Natural killer cell treated with Interleukin-12 subunit alpha and Interleukin-12 subunit beta and Interleukin-15 and Interleukin-18, amount 100 ng/mL, for 72 hours (primary cell): ENCODE measurements at places on chromosomes 2 and 18. TPM values are rescaled to one million over a fixed set of nuclear protein-coding genes. Genes with fewer than 3 reads are reported as not detected.

The APCDD1 gene
- total RNA-seq, result not detected

DNA sequence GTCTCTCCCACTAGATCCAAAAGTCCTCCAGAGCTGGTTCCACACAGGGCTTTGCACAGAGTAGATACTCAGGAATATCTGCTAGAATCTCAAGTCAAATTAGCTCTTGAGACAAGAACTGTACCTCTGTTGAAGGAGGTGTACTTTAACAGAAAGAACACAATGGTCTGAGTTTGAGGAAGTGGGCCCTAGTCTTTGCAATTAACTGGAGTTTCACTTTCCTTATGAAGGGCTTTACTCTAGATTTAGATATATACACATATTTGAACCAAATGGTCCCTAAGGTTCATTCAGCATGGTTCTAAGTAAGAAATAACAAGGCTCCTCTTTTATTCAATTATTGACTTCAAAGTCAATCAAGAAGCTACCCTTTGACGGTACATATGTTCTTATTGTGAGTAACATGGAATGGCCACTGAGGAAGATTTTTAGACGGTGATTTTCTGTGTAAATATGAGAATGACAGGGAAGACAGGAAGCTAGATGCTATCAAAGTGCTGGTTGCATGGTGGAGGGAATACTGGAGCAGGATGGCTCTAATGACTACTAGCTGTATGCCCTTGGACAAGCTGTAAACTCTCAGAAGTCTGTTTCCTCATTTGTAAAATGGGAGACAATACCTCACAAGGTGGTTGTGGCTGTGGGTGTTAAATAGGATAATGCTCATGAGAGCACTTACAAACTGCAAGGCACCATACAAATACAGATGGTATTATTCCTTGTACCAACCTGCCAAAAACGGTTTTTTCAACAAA, 73.5 kb upstream of the SERTAD2 start:
- no peaks in the 10 kb centered on the region for H3K36me3 ChIP-seq
- peak overlapping the region; percentile 88 for H3K27ac ChIP-seq
- no peaks in the 10 kb centered on the region for H3K27me3 ChIP-seq
- peak overlapping the region; percentile 85 for H3K4me3 ChIP-seq
- H3K4me1 ChIP-seq, result peaks cover 30% of the 10 kb centered on the region
- DNase-seq, result no peak

GRCh38 chr2:208552943-208553342, 146.4 kb downstream of the PTH2R start:
- no peak overlapping the region for H3K27ac ChIP-seq
- no peaks in the 10 kb centered on the region for H3K27me3 ChIP-seq
- H3K4me3 ChIP-seq, result no peak overlapping the region
- H3K36me3 ChIP-seq, result no peaks in the 10 kb centered on the region
- DNase-seq, result no peak

DNA sequence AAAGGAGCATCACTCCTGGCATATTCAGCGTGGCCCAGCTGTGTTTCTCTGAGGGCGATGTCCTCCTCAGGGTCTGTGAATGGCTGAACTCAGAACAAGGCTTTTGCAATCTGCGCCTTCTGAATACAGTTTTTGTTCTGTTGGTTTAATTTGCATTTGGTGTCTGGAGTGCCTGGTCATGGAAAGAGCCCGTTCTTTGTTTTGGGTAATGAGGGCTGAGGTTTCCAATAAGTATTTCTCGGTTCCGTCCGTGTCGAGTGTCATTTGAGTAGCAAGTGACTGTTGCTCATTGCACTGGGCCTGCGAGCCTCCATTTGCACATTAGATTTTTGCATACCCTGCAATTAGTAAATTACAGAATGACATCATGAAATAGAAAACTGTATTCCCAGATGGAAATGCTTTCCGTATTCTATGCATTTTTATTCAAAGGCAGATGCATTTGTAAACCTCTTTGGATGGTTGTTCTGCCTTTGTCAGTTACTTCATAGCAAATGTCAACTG, 57.3 kb downstream of the NEDD4L start:
- no peak overlapping the region for H3K4me3 ChIP-seq
- H3K27ac ChIP-seq, result no peak overlapping the region
- no peaks in the 10 kb centered on the region for H3K36me3 ChIP-seq
- H3K27me3 ChIP-seq, result peaks cover 20% of the 10 kb centered on the region

DNA sequence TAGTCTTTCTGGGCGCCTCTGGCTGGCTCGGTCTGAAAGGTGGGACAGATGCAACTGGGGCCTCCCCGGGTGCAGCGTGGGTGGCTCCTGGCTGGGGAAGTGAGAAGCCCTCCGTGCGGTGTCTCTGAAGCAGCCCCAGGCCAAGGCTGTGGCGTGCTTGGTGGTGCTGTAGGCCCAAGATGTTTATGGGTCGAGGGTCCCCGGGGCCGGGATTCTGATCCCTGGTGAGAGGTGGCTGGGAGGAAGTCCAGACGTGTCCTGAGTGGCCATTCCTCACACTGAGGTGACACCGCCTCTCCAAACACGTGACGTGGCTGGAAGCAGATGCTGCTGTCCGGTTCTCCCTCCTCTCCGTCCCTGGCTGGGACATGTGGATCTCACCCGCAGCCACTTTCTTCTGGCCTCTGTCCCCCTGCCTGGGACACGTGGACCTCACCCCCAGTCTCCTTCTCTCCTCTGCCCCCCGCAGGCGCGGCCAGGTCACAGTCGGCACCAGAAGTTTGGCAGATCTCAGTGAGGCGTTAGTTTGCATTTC, 12.6 kb downstream of the RTP5 start:
- DNase-seq, result no peak
- H3K4me3 ChIP-seq, result peak overlapping the region; percentile 88
- H3K27ac ChIP-seq, result peak overlapping the region; percentile 79
- peaks cover 19% of the 10 kb centered on the region for H3K4me1 ChIP-seq
- no peaks in the 10 kb centered on the region for H3K36me3 ChIP-seq

- peaks cover 3% of the 10 kb centered on the region for H3K4me1 ChIP-seq
- H3K36me3 ChIP-seq, result no peaks in the 10 kb centered on the region
- peaks cover 18% of the 10 kb centered on the region for H3K27me3 ChIP-seq
- no peak overlapping the region for H3K27ac ChIP-seq
Observed at GRCh38 chr18:58493516-58494253, 135.2 kb downstream of the ALPK2 start.

DNA sequence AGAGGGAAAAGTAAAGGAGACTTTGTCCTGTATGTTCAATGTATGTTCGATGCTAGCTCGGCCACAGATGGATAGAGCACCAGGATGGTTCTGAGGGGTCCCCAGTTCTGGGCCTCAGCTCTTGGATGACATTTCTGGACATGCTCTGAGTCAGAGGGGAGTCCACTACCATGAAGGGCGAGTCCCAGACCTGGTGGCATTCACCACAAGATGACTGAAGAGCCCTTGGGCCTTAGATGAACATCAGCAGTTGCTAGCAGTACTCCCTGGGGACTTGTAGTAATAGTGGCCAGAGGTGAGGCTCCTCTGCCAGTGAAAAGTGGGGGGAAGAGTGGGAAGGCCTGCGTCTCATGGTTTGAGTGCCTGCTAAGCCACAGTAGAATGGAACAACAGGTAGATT, 109.5 kb downstream of the GRB14 start:
- DNase-seq, result no peak
- no peak overlapping the region for H3K27ac ChIP-seq
- no peaks in the 10 kb centered on the region for H3K4me1 ChIP-seq
- H3K4me3 ChIP-seq, result no peak overlapping the region
- peaks cover 8% of the 10 kb centered on the region for H3K36me3 ChIP-seq
- no peaks in the 10 kb centered on the region for H3K27me3 ChIP-seq

The KHK gene
- 2.5 TPM for total RNA-seq

DNA sequence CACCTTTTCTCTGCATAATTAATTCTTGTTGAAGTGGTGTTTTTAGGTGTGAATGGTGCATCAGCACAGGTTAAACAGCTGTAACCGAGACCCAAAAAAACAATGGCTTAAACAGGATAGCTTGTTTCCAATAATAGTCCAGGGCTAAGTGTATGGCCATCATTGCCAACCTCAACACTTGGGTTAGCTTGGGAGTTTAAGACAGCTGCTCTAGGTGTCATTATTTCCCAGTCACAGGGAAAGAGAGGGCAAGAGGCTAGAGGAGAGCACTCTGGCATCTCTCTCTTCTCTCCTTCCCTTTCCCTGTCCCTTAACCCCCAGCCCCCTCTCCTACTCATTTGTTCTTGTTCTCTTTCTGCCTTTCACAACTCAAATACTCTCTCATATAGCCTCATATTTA, 21.1 kb downstream of the BIRC6 start:
- H3K27ac ChIP-seq, result no peak overlapping the region
- DNase-seq, result no peak
- H3K36me3 ChIP-seq, result peaks cover 7% of the 10 kb centered on the region
- H3K4me3 ChIP-seq, result no peak overlapping the region
- no peaks in the 10 kb centered on the region for H3K27me3 ChIP-seq

DNA sequence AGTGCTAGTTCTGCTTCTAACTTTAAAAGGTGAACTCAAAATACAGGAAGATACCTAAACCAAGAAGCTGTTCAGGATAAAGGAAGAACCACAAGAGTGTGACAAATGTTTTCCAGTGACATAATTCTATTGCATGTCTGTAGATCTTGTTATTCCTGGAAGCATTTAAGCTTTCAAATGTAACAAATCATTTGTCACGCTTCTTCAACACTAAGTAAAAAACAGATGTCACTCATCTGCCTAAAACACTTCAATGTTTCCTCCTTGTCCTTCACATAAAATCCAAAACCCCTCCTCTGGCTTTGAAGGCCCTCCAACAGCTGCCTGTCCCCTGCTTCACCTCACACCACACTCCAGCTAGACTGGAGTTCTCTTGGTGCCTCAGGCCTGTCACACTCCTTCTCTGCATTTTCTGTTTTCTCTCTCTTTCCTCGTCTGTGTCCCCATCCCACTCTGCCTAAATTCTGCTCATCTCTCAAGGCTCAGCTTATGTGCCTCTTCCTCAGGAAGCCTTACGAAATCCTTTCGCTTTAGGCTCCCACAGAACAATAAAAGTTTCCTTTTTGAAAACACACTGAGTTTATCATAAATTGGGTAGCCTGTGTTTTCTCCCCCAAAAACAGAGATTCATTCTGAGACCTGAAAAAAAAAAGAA, 6.4 kb upstream of the CLEC4F start:
- H3K4me3 ChIP-seq, result peak overlapping the region; percentile 73
- DNase-seq, result peak; percentile 60
- H3K36me3 ChIP-seq, result no peaks in the 10 kb centered on the region
- H3K27ac ChIP-seq, result peak overlapping the region; percentile 89

- H3K36me3 ChIP-seq, result no peaks in the 10 kb centered on the region
- H3K4me1 ChIP-seq, result no peaks in the 10 kb centered on the region
- H3K27me3 ChIP-seq, result peaks cover 19% of the 10 kb centered on the region
- H3K27ac ChIP-seq, result no peak overlapping the region
Observed at GRCh38 chr2:23346781-23347180, 38.2 kb upstream of the KLHL29 start.

DNA sequence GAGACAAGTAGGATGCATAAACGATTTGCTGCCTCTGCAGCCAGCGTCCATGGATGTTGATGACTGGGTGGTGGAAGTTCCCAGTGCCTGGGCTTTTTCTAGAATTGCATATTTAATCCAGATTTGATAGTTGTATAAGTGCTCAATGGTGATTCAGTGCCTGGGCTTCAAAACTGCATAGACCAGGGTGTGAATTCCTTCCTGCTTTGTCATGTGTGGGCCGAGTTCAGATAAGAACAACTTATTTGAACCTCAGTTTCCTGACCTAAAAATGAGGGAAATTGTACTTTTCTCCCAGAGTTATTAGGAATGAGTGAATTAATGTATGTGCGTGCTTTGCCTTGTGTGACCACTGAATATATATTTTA, 154.6 kb downstream of the WDSUB1 start:
- H3K4me1 ChIP-seq, result peaks cover 37% of the 10 kb centered on the region
- H3K4me3 ChIP-seq, result peak overlapping the region; percentile 24
- H3K36me3 ChIP-seq, result no peaks in the 10 kb centered on the region
- H3K27ac ChIP-seq, result no peak overlapping the region
- DNase-seq, result no peak
- no peaks in the 10 kb centered on the region for H3K27me3 ChIP-seq

DNA sequence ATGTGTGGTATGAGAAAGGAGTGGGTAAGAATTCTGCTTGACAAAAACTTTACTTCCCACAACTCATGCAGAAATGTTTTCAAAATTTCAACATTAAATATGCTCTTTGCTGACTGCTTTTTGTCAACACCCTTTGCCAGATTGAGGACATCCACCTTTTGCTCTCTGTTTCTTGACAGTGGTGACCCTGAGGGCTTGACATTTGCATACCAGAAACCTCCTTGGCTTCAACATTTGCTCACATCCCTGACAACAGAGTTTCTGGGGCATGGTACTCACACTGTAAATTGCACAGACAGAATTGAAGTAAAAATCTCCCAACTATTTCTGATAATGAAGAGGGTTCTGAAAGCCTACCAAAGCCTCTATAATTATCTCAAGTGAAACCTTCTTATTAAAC, 95.7 kb downstream of the RND3 start:
- no peak for DNase-seq
- H3K4me1 ChIP-seq, result no peaks in the 10 kb centered on the region
- no peak overlapping the region for H3K4me3 ChIP-seq
- no peaks in the 10 kb centered on the region for H3K27me3 ChIP-seq
